ENCODE measurements at places on chromosomes 3 and 15.

GRCh38 chr3:188343894-188344293, 189.9 kb downstream of the LPP start:
- no peak for DNase-seq

GRCh38 chr3:146091397-146091796, 69.6 kb downstream of the PLOD2 start:
- no peak for DNase-seq

- DNase-seq, result no peak
Observed at GRCh38 chr15:92886815-92887214, 13.3 kb upstream of the CHD2 start.

- no peak for DNase-seq
Observed at GRCh38 chr3:193680220-193680619, 87.2 kb downstream of the OPA1 start.

- no peak for DNase-seq
Observed at GRCh38 chr15:91414124-91414523, 314.1 kb downstream of the SV2B start.

GRCh38 chr3:67044955-67045354, 46.8 kb downstream of the KBTBD8 start:
- DNase-seq, result no peak
